ENCODE measurements at places on chromosomes 16 and 17. TPM values are rescaled to one million over a fixed set of nuclear protein-coding genes. Genes with fewer than 3 reads are reported as not detected.

TPSD1 gene
- not detected for total RNA-seq

SLC5A2 gene
- total RNA-seq = not detected

PDPK1 gene
- total RNA-seq = 24.5 TPM

CD300A gene
- total RNA-seq = not detected

CLCN7 gene
- 45.8 TPM for total RNA-seq

TOP2A gene
- 0.66 TPM for total RNA-seq

CCDC182 gene
- not detected for total RNA-seq

HYDIN gene
- not detected for total RNA-seq

NFAT5 gene
- total RNA-seq = 15.7 TPM

DNA sequence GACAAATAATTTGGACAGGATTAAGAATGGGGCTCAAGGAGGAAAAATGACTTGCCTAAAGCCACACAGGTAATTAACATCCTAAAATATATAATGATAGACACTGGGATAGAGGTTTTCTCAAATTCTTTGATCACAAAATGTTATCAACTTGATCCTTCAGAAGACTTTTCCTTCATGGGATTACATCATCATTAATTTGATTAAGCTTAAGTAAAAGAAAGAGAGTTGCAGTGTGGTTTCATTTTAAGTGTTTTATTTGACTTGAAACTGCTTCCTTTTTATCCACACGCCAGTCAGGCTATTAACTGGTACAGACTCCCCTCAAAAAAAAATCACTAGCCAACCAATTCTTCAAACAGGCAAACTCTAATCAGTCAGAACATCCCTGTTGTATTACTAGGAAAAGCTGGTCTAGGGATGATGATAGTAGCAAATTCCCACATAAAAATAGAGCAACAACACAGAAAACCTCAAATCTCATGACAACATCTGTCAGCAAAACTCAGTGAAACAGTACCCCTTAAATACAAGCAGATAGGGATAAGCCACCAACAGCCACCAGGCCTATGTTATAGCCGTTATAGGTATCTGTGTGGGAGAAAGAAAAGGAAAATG, 32.5 kb downstream of the AKAP10 start:
- no peak for DNase-seq

DNA sequence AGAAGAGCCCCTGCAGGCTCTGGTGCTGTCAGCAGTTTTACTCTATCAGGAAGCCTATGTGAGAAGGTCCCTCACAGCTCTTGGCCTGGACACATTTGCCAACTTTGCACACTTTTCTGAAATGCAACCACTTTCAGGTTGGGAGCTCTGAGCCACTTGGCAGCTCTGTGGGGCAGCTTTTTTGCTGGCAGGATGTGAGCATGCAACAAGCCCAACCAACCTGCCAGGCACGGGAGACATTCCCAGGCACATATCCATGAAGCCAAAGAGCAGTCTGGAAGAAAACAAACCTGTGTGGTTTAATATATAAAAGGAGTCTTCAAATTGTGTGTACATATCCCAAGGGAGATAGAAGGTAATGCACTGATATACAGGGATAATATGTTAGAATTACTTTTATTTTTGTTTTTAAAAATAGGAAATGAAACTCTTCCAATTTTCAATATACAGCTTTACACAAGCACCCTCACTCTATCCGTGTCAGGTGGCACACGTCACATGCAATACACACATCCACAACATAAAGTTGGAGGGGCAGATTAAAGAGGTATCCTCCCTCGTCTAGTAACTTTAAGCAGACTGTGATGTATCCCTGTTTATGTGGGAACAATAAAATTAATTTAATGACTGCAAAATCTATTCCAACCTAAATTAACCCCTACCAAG, 57.4 kb upstream of the COX10 start:
- DNase-seq = no peak

DNA sequence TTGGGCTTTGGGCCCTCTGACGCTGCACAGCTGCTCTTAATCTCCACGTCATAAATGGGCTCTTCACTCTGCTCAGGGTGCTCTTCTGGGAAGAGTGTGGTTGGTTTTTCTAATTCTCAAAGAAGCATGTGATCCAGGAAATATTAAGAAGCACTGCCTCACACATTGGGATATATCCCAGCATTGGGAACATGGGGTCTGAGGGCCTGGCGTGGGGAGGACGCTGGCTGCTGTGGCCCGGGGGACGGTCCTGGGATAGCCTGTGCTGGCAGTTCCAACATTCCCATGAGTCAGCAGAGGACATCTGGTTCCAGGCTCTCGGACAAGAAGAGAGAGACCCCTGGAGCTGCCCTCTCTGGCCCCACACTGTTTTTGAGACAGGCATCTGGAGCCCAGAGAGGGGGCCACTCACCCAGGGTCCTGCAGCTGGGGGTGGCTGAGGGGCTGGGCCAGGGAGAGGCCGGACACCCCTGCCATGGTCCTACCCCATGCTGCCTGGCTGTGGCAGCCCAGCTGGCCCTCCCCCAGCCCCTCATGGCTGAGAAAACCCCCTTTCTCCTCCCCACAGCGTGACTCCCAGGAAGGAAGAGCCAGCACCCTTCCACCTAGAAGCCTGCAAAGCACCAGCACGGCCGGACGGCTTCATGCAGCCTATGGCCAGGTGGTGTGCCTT, 58.8 kb downstream of the NT5M start:
- peak; percentile 20 for DNase-seq

DNA sequence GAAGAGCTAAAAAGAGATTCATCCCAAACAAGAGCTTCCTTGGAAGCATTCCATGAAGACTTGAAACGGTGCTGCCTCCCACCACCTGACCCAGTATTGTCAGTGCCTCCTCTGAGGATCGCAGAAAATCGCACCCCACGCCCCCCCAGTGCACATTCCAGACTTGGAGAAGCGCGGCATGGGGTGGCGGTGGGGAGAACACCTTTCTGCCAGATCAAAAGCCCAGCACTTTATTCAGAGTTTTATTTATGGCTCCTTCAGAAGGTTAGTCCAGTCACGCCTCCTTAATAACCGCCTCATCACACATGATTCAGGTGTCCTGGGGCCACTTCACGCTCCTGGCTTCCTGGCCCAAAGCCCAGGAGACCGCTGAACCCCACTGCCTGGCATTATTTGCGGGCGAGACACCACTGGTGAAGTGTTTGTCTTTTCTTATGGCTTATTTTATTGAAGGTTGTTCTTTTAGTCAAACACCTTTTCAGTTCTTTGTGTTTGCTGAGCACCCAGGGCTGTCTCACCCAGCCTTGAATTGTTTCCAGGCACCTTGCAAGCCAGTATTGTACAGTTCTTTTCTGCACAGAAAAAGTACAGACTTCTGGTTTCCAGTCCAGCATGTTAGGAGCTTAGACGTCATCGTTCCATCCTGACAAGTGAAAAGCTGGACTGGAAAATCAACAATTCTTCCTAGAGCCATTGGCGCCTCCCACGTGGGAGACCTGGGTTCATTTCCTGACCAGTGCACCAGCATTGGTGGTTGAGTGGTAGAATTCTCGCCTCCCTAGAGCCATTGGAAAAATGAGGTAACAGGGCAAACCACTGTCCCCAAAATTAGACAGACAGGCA, 79.6 kb upstream of the CACNG5 start:
- no peak for DNase-seq

GRCh38 chr17:79616801-79617200, 6.0 kb upstream of the RBFOX3 start:
- DNase-seq = no peak

GRCh38 chr17:2064147-2064489, 9.2 kb downstream of the HIC1 start:
- DNase-seq = no peak

GRCh38 chr17:42526031-42526444, 10.0 kb upstream of the NAGLU start:
- DNase-seq = no peak

GRCh38 chr16:17444658-17445057, 26.1 kb downstream of the XYLT1 start:
- DNase-seq = no peak

- DNase-seq = peak; percentile 49
Observed at GRCh38 chr16:2919511-2920255, 8.0 kb downstream of the FLYWCH1 start.

GRCh38 chr17:48625495-48626244, 488 bp downstream of the HOXB9 start:
- DNase-seq = no peak

GRCh38 chr16:31331141-31331764, 23.7 kb upstream of the ITGAX start:
- no peak for DNase-seq

GRCh38 chr17:12917399-12917798, 100.4 kb downstream of the ELAC2 start:
- DNase-seq = no peak

DNA sequence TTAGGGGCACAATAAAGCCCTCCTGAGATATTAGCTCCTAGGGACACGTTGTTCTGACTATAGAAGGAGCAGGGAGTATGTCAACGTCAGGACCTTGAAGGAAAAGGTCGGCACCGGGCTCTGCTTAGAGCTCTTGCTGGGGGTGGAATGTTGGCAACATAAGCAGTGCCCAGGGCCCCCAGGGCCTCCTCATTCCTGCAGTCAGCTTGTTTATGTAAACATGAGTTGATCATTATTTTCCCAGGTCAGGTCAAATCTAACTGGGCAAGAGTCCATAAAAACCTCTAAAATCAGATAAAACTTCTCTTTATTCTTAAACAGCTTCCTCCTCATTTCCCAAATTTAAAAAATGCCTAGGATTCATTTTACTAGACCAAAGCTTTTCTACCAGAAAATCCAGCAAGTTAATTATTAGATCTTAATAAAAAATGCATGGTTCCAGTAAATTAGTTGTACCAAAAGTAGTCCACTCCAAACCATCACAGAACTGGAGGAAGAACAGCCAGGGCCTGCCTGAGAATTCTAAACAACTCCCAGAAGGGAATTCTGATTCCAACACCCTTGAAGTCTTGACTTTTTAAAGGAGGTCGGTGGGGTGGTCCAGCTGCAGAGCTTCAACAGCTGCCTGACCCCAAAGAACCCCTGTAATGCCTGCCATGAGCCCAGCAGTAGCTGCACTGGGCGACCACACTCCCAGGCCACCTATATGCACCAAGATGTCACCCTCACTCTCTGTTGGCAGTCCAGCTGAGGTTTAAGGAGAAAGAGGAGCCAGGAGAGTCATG, 54.3 kb downstream of the AMFR start:
- DNase-seq = no peak

- peak; percentile 54 for DNase-seq
Observed at GRCh38 chr16:56643080-56643778, 4.8 kb downstream of the MT1A start.

DNA sequence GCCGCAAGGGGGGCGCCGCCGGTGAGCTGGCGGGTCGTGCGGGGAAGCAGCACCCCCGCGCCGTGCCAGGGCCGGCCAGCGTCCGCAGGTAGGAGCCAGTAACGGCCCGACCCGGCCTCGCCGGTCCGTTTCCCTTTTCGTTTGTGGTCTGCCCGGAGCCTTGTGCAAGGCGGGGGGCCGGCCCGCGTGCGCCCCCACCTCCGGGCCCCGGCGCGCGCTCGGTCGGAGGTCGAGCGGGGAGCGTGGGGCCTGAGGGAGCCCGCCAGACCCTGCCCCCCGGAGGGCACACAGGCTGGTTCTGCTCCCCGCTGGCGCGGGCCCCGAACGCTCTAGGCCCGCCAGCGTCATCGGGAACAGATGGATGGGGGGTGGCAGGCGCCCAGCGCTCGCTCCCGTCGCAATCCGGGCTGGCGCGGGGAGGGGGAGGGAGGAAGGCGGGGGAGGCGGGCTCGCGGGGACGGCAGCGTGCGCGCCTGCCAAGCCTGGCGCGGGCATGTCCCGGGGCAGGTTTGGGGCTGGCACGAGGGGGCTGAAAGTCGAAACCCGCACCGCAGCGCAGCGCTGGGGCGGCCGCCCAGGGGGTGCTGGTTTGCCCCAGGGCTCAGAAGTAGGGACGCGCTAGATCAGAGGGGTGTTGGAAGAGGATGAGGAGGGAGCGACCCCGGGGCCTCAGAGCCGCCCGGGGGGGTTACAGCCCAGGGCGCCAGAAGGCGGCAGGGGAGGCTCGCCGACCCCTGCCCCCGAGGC, 1.5 kb upstream of the GSE1 start:
- peak; percentile 91 for DNase-seq

DNA sequence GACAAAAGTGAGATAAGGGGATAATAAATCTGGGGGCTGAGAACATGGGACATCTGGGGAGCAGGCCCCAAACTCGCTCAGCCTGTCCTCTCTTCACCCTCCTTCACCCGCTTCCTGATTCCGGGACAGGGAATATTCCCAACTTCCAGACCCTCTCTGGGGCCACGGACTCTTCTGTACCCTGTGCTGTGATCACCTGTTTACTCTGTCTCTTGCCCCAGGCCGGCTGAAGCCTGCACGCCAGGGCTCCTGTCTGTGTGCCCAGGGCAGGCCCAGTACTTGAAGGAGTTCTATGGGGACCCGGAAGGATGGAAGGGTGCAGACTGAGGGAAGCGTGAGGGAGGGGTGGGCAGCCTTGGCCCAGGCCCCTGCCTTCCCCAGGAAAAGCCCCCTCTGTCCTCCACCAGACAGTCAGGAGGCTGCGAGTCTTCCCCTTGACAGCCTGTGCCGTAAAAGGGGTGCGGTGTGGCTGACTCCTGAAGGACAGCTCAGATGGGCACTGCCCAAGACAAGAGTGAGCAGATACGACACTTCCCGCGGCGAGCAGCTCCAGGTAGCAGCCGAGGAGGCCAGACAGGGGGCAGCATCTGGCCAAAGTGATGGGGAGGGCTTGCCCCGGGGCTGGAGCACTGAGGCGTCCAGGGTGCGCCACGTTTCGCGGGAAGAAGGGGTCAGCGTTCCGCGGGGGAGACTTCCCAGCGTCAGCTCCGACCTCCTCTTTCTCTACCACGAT, 1.0 kb upstream of the CCNF start:
- no peak for DNase-seq

GRCh38 chr16:80552277-80552676, 11.5 kb downstream of the DYNLRB2 start:
- no peak for DNase-seq

DNA sequence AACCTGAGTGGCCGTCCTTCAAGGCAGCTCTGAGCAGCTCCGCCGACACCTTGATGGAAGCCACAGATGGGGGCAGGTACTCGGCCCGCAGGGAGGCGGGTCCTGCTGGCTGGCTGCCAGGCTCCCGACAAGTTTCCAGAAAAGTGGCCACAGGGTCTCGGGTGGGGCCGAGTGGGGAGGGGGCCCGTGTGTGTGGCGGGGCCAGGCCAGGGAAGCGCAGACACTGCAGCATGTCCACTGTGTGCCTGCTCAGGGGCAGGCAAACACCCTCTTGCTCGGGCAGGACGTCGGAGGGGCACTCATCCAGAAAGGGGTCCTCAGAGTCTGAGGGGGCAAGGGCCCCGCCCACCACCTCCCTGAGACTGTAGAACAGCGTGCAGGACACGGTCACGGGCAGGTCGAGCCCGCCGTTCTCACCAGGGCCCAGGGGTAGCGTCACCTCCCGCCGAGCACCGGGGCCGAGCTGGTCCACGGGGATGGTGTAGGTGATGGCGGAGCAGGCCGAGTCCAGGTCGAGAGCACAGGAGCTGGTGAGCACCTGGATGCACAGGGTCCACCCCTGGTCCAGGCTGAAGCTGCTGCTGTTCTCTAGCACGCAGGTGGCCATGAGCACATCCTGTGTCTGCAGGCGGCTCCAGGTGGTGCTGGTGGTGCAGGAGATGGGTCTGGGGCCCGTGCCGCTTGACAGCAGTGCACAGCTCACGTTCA, 5.1 kb downstream of the FAAP100 start:
- no peak for DNase-seq
